NCI-H526 treated with DMSO at 0.1 percent for 48 hours (cell line): ENCODE measurements at places on chromosomes 13 and 19.

GRCh38 chr13:45108716-45109101 lies 11.6 kb upstream of the GTF2F2 start:
- no peak for DNase-seq

DNA sequence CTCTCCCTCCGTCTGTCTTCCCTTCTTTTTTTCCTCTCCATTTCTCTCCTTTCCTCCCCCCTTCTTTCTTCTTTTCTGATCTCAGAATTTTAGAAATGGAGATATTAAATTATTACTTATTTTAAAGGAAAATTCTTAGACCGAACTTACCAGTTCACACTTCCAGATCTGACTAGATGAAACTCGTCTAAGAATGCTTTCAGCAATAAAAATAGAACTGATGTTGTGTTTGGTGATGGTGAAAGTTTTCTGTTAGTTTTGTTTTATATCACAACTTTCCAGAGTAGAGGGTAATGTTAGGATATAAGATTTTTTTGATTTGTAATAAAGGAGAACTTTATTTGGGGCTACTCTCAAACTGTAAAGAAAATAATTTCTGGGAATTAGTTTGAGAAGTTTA lies 29.9 kb downstream of the UCHL3 start:
- DNase-seq = no peak

- DNase-seq = no peak
These were observed 16.6 kb upstream of the LRP3 start for GRCh38 chr19:33177417-33177979.

DNA sequence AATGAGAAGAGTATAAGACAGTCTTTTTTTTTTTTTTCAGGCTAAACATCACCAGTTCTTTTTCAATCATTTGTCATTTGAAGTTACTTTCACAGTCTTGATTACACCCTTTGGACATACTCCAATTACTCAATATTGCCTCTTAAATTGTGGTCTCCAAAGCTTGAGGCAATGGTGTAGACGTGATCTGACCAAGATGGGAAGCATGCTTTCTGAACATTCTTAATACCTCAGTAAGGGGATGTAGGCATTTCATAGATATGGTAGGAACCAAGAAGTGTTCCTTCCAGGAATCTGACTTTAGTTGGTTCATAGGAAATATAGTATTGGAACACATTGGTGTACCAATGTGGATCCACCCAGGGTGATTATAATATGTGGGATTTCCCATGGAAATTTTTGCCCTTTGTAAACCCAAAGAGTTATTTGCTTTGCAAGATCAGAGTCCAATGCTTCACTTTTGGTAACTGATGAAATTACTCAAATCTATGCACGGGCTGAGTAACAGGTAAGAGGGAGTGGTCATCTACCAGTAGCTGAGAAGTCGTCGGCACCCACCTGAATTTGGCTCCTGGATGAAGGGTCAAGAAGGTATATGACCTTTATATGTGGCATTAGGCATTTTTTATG lies 62.2 kb downstream of the ERCC5 start:
- no peak for DNase-seq

DNA sequence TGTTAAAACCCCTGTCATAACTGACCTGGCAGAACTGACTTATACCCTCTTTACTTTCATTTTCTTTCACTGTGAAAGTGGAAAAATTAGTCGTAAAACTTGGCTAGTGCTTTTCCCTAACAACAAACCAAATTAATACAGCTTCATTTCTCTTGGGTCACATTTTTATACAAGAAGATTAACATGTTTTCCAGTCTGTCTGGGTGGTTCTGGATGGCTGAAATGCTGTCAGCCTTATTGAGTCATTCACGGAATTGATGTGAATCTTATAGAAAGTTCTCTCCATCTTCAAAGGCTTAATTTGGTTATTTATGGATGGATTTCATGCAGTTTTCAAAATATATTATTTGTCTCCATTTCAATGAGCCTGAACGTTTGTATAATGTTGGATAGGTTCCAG lies 440.0 kb downstream of the KCTD12 start:
- DNase-seq = no peak

GRCh38 chr13:46551410-46552302 lies 1.3 kb upstream of the LRCH1 start:
- peak; percentile 83 for DNase-seq

- DNase-seq = no peak
These were observed 10.7 kb downstream of the PRKACA start for GRCh38 chr19:14106840-14107239.

- DNase-seq = no peak
These were observed 6.5 kb upstream of the EIF3G start for GRCh38 chr19:10126213-10126639.

DNA sequence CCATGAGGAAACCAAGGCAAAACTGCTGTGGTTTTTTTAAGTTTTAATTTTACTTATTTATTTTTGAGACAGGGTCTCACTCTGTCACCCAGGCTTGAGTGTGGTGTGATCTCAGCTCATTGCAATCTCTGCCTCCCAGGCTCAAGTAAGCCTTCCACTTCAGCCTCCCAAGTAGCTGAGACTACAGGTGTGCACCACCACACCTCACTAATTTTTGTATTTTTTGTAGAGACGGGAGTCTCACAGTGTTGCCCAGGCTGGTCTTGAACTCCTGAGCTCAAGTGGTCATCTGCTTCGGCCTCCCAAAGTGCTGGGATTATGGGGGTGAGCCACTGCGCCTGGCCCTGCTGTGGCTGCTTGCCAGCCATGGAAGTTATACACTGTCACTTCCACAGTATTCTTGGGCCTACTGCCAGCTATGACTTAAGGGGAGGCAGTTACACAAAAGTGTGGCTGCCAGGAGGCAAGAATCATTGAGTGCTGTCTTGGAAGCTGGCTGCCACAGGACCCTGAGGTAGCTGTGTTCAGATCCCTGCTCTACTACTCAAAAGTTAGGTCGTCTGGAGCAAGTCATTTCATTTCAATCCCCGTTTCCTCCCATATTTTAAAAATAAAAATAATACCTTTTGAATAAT lies 12.7 kb downstream of the FARP1 start:
- DNase-seq = no peak

GRCh38 chr13:109010912-109011311 lies 381.5 kb downstream of the MYO16 start:
- DNase-seq = no peak

GRCh38 chr19:15025217-15025616 lies 24.1 kb upstream of the CASP14 start:
- DNase-seq = peak; percentile 6

DNA sequence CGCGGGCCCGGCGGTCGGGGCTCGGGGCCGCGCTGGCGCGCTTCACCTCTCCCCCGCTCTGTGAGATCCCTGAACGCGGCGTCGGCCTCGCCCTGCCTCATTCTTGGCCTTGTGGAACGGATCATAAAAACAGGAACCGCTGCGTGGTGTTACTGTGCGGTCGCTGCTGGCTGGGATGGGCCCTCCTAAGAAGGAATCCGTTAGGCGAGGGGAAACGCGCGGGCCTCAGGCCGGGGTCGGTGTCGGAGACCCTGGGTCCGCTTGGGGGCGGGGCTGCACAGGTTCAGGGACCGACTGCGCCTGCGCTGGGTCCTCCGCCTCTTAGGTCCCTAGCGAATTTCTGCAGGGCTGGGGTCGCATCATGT lies 381 bp downstream of the CKAP2 start:
- DNase-seq = peak; percentile 87

GRCh38 chr13:49749848-49750247 lies 42.6 kb downstream of the KPNA3 start:
- no peak for DNase-seq

DNA sequence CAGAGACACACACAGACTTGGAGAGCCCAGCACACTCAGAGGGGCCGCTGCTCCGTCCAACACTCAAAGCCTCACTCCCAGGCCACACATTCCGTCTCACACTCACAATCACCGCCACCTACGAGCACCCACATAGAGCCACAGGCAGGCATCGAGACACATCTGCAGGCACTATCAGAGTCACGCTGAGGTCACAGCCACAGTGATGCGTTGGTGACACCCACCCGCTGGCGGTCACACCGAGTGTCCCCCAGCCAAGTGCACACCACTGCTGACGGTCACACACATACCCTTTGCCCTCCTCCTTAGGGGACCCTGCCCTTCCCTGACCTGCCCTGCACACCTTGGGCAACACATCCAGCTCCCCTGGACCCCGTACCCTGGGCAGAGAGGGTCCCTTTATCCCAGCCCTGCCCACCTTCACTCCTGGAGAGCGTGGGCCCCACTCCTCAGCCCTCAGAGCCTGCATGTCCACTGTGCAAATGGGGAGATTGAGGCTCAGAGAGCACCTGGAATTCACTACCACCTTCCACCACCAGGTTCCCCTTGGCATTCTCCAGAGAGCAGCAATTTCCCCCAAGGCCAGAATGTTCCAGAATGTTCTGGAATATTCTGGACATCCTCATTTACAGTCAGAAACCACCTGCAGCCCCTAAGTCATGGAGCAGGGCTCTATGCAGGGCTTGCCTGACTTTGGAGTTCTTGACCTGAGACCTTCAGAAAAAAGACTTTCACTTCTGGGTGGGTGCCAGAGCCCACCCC lies 5.4 kb downstream of the FUT5 start:
- no peak for DNase-seq

GRCh38 chr13:107348925-107349324 lies 781.0 kb upstream of the ARGLU1 start:
- no peak for DNase-seq

GRCh38 chr13:29520671-29521070 lies 74.8 kb downstream of the SLC7A1 start:
- no peak for DNase-seq

DNA sequence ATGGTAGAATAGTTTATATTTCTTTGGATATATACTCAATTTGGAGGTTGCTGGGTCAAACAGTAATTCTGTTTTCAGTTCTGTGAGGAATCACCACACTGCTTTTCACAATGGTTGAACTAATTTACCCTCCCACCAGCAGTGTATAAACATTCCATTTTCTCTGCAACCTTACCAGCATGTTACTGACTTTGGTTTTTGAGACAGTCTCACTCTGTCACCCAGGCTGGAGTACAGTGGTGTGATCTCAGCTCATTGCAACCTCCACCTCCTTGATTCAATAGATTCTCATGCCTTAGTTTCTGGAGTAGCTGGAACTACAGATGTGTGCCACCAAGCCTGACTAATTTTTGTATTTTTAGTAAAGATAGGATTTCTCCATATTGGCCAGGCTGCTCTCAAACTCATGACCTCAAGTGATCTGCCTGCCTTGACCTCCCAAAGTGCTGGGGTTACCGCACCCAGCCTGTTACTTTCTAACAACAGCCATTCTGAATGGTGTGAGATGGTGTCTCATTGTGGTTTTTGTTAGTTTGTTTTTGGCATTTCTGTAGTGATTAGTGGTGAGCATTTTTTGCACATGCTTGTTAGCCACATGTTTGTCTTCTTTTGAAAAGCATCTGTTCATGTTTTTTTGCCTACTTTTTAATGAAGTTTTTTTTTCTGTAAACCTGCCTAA lies 12.5 kb downstream of the ZNF714 start:
- no peak for DNase-seq

- DNase-seq = no peak
These were observed 12.3 kb downstream of the CBLC start for GRCh38 chr19:44789943-44790483.

- DNase-seq = peak; percentile 50
These were observed 74.2 kb downstream of the TSHZ3 start for GRCh38 chr19:31275068-31275334.

DNA sequence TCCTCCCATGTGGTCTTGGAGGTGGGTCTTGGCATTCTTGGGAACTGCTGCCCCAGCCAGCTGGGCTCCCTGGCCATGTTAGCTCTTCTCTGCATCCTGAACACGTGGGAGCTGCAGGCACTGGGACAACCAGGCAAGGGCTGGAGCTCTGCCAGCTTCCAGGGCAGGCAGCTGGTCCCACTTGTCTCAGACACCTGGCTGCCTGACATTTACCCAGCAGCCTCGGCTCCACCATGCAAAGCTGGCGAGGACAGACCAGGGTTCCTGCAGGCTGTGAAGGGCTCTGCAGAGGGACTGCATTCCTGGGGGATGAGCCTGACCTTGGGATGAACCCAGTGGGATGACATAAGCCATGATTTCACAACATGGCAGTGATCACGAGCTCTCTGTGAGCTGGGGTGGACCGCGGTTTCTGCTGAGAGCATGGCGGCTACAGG lies 99.0 kb upstream of the TSHZ3 start:
- peak; percentile 9 for DNase-seq
